Stimulated activated CD8-positive, alpha-beta memory T cell treated with anti-CD3 and anti-CD28 coated beads, Interleukin-15, amount 100 ng/mL, for 4 hours (primary cell): ENCODE measurements at places on chromosomes 6 and 20.

DNA sequence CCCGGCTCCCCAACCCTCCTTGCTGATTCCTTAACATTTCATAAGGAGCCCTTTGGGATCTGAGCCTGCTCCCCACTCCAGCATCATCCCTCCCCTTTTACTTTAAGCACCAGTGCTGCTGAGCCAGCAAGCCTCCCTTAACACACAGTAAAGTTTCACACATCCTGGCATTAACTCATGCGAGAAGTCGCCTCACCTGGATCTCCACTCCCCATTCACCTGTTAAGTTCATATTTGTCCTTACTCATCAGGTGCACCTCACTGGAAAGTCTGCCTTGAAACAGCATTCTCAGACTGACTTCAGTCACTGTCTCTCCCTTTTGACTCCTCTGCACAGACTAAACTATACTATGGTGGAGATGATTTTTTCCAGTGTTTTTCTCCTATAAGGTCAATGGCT is 47.8 kb upstream of the MAP7 start:
- DNase-seq: no peak

- no peak for DNase-seq
These were observed 139.5 kb upstream of the MYLIP start for GRCh38 chr6:15989397-15989796.

GRCh38 chr6:100112855-100113508 is 119.0 kb upstream of the MCHR2 start:
- DNase-seq: no peak

GRCh38 chr6:47581591-47581990 is 104.0 kb downstream of the CD2AP start:
- DNase-seq: no peak

- no peak for DNase-seq
These were observed 112.3 kb downstream of the ARID1B start for GRCh38 chr6:156889469-156889868.
